Stimulated activated CD4-positive, alpha-beta T cell treated with anti-CD3 and anti-CD28 coated beads, Interleukin-15, amount 100 ng/mL, for 1 hour (primary cell): ENCODE measurements at places on chromosomes 11 and 22.

- no peak for DNase-seq
These were observed 41.2 kb upstream of the ALX4 start for GRCh38 chr11:44351006-44351660.

DNA sequence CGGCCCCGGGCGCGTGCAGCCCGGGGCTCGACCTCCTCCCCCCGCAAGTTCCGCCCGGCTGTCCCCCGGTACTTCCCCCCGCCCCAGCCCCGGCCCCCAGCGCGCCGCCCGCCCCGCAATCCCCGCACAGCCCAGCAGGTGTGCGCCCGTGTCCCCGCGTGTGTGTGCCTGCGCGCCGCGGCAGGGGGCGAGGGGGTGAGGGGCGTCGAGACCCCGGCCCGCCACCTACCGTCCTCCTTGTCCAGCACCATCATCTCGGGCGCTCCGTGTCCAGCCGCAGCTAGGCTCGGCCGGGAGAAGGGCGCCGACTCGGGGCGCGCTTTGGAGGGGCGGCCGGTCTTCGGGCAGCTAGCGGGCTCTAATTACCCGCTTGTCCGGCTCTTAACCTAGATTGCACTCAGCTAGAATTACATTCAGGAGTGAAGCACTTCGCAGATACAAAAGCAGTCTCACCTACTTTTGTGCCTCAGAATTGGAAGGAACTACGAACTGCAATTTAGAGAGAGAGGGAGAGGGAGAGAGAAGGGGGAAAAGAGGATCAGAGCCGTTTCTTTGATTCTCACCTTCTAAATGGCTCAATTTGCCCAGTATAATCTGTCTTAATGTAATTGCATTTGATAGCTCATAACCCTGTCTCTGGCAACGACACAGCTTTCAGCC is 439 bp downstream of the LMO1 start:
- DNase-seq, result no peak

DNA sequence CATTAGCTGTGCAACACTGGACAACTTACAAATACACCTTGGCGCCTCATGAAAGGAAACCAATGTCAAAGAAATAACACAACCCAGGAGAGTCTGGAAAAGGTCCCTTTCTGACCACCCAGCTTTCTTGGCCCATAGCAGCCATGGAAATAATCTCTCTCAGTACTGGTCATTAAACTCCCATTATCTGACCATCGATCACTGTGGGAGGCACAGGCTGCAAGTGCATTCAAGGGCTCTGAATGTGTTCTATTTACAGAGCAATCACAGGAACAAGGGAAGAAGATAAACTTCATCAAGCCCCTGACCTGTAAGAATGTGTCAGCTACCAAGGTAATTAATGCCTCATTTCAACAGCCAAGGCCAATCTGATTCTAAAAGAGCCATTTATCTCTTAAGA is 40.1 kb downstream of the CTSC start:
- no peak for DNase-seq

DNA sequence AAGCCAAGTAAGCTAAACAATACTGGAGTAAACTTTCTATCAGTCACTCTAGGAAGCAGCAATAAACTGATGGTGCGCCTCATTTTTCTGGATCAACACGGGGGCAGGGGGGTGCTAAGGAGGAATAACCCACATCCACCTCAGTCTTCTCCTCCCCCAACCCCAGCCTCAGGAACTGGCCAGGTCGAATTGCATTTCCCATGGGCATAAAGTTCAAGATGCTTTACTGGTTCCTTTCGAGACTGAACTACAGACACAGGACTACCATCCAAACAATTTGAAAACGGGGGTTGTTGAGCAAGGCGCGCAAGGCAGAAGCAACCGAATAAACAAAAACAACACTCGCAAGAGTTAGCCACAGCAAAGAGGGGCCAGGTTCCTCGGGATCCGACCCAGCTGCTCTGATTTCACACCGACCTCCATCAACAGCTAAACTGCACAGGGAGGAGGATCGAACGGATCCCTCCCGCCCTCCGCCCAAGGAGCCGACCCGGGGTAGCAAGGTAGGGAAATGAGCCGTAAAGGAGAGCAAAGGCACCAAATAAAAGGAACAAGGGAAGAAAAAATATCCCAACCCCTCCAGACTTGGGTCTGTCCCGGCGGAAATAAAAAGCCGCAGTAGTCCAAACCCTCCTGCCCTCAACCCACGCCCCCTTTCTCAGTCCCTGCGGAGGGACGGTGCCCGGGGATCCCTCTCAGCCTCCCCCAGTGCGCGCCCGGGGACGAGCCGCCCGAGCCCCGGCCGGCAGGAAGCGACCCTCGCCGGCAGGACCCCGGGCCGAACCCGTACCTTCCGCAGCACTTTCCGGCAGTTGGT is 801 bp downstream of the SESN3 start:
- DNase-seq, result peak; percentile 4

DNA sequence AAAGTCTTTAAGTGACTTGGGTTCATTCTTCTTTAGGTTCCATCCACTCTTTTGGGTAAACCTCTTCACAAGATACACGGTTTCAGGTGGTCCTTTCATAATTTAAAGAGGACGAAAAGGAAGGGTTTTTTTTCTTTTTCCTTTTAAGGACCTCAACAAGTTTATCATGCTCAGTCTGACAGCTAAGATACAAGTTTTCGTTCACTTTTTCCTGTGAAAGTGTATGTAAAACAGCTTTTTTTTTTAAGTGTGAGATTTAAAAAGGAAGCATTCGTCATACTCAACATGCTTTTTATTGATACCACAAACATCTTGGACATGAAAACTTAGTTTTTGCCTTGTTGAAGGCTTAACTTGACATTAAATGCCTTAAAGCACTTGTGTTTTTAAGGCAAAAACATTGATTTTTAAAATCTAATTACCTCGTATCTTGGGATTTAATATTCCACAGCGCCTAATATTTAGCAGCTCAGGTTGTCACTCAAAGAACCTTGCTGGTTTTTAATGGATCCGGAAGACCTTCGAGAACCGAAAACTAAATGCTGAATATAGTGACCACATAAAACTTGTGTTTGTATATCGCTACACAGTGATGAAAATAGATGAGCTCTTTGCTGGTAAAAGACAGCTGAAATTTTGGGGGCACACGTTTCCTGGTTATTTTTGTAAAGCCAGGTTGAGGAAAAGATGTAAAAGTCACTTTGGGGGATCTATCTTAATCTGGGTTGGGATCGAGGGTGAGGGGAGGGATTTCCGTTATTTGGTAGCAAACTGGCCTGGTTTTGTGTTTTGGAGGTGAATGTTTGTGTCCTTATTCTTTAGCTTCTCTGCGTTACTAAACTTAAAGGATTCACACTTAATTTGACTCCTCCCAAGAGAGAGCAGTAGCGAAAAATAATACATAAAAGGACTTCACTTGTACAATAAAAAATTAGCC is 2.3 kb downstream of the PCF11 start:
- DNase-seq, result no peak

DNA sequence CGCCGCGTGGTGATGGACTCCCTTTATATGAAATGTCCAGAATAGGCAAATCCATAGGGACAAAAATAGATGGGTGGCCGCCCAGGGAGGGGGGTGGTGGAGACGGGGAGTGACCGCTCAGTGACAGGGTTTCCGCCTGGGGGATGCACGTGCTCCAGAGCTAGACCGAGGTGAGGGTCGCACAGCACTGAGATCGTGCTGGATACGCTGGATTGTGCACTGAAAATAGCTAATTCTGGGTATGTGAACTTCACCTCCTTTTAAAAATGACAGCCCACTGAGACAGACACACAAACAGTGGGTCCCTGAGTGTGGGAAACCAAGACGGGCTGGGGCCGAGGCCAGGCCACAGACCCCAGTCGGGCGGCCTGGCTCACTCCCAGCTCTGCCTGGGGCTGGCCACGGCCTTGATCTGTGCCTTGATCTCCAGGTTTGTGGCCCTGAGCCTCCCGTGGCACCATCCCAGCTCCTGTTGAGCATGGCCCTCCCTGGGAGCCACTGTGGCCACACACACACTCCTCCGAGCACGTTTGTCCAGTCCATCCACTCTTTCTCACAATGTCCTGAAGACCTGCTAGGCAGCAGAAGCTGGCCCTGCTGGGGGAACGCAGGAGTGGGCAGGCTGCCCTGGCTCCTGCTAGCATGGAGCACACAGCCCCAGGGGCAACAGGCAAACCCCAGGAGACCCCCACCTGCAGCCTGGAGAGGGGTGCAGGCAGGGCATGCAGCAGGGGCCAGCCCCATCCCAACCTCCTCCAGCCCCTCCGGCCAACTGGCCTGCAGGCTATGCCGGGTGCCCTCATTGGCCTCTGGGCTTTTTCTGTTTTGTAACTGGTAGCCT is 41.0 kb upstream of the TH start:
- no peak for DNase-seq

DNA sequence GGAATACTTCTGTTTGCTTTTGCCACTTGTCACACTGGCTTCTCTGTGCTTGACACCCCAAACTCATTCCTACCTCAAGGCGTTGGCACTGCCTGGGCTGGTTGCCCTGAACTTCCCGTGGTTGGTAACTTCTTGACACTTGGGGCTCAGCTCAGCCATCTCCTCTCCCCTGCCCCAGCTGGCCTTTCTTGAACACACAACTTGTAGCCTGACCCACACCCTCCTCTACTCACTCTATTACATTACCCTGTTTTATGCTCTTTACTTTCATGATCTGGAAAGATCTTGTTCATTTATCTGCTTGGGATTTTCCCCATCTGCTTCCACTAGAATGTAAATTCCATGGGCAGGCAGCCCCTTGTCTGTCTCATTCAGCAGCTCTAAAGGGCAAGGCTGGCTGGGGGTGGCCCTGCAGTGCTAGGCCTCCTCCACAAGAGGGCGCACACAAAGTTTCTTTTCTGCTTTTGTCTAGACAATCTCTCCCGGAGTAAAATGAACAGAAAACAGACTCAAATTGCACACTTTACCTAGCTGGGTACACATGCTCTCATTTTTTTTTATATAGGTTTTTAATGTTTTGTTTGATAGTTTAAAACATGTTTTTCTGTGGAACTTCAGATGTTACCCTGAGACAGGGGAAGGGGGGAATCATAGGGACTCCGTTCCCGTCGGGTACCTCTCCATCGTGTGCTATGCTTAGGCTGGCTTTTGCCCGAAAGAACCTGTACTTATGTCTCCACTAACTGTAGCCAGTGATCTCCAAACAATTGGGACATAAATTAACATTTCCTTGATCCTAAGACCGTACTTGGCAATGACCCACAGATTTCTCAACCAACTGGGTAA is 16.4 kb upstream of the MRGPRX2 start:
- peak; percentile 42 for DNase-seq

GRCh38 chr11:68843052-68843561 is 1.4 kb upstream of the CPT1A start:
- DNase-seq, result no peak

GRCh38 chr22:32723643-32724042 is 77.9 kb upstream of the TIMP3 start:
- DNase-seq, result peak; percentile 10

- DNase-seq, result no peak
These were observed 106.7 kb upstream of the ASPHD2 start for GRCh38 chr22:26322179-26322905.

DNA sequence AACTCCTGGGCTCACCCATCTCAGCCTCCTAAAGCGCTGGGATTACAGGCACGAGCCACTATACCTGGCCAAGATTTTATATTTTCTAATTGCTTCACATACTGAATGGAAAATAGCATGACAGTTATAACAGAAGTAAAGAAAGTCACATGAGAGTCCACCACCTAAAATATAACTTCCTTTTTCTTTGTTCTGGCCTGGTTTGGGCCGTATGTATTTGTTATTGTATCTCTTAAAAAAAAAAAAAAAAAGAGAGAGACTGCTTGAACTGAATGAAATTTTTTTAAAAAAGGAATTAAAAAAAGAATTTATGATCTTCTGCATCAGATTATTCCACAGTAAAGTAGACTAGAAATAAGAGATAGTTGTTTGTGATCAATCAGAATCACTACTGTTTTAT is 86.0 kb upstream of the GRIK4 start:
- DNase-seq, result no peak

DNA sequence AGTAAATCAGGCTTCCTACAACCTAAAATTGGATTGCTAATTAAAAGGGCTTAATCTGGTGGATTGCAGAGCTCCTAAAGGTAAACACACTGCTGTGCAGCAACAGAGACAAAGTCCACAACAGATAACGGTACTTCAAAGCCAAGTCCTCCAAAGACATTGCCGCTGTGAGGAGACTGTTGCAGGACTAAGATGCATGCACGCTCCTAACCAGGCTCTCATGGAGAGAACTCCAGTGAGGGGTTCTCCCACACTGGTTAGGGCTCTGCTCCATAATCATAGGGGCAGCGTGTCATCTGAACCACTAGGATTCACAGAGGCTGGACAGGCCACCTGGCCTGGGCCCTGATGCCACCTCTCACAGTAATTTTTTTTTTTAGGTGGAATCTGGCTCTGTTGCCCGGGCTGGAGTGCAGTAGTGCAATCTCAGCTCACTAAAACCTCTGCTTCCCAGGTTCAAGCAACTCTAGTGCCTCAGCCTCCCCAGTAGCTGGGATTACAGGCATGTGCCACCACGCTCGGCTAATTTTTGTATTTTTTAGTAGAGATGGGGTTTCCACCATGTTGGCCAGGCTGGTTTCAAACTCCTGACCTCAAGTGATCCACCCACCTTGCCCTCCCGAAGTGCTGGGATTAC is 56.9 kb upstream of the ARFGAP3 start:
- DNase-seq, result no peak

- no peak for DNase-seq
These were observed 27.8 kb upstream of the SHISAL1 start for GRCh38 chr22:44340271-44341239.

DNA sequence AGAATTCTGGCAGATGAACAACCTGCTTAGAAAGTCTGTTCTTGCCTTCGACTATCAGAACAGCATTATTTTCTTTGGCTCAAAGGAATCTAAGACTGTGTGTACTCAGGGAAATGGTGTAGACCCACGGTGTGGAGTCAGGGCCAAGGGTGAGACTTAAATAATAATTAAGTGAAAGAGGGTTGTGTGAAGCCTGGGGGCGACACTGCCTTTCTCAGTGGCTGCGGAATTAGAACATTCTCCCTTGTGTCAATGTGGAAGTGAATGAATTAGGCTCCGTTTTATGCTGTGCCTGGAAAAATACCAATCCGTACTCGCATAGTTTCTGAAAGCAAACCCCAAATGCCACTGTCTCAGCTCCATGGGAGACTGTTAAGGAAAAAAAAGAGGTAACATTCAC is 50.7 kb downstream of the NAV2 start:
- DNase-seq, result no peak

DNA sequence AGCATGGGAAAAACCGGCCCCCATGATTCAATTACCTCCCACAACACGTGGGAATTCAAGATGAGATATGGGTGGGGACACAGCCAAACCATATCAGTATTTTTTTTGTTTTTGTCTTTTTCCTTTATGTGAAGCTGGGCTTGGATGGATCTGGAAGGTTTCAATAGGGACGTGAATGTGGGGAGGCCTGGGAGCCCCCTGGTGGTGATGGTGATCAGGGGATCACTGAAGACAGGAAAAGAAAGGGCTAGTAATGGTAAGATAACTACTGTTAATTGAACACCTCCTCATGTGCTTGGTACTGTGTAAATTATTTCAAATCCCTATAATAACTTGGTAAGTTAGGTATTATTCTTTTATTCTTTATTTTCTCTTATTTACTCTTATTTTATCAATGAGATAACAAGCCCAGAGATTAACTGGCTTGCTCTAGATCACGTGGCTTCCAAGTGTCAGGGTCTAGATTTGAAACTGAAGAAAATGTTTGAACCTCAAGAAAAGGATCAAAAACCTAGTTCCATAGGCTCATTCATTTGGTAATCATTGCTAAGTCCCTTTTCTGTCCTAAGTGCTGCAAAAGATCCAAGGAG is 364.2 kb downstream of the TENM4 start:
- DNase-seq, result no peak

- no peak for DNase-seq
These were observed 18.5 kb downstream of the FIBIN start for GRCh38 chr11:27012234-27012921.

- no peak for DNase-seq
These were observed 95.5 kb downstream of the RPL27A start for GRCh38 chr11:8777907-8778767.
